Caudate nucleus (tissue), 63 donors: ENCODE measurements at places on chromosomes 6 and 20.

DNA sequence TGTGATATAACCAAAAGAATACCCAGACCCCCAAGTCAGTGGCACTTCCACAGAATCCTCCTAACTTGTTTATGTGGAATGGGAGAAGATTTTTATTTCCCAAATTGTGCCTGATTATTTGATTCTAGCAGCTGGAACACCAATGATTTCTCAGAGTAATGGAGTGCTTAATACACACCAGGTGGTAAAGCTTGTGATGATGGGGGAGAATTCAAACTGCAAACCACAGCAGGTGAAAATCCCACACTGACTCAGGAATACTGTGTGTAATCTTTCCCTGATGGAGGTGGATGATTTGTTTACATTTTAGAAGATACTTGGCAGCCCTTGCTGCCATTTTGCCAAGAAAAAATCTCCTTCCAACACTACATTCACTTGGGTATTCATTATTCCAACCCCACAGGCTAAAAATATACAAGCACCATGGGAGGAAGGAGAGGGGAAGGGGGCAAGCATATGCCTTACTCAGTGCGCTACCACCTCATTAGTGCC is 212.7 kb upstream of the PLN start:
- DNase-seq: no peak

- no peak for DNase-seq
Measured at GRCh38 chr6:53628354-53629119, 37.0 kb downstream of the KLHL31 start.

DNA sequence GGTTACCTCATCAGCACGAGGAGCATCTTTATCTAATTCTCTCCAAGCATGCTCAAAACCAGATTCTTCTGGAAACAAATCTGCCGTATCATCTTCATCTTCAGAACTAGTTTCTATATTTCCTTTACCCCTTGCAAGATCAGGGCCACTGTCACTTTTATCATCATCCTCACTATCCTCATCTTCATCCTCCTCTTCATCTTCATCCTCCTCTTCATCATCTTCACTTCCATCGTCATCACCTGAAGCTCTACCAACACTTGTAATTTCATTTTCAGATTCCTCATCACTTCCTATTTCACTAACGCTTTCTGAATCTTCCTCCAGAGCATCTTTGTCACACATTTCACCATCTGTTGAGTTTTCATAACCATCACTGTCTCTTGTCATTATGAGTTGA is 8.9 kb downstream of the ESF1 start:
- no peak for DNase-seq

- DNase-seq: no peak
Measured at GRCh38 chr6:115999235-115999634, 61.5 kb downstream of the FRK start.

GRCh38 chr6:5676701-5677100 is 330.0 kb downstream of the NRN1 start:
- DNase-seq: no peak

GRCh38 chr6:149729824-149730223 is 11.9 kb upstream of the LATS1 start:
- DNase-seq: no peak
